Epithelial cell of prostate (primary cell): ENCODE measurements at places on chromosomes 6 and 20.

GRCh38 chr6:10144772-10145171, 270.1 kb downstream of the TFAP2A start:
- DNase-seq = no peak

GRCh38 chr6:129593233-129593564, 116.8 kb downstream of the ARHGAP18 start:
- no peak for DNase-seq

GRCh38 chr6:85240787-85241385, 209.0 kb upstream of the NT5E start:
- no peak for DNase-seq

DNA sequence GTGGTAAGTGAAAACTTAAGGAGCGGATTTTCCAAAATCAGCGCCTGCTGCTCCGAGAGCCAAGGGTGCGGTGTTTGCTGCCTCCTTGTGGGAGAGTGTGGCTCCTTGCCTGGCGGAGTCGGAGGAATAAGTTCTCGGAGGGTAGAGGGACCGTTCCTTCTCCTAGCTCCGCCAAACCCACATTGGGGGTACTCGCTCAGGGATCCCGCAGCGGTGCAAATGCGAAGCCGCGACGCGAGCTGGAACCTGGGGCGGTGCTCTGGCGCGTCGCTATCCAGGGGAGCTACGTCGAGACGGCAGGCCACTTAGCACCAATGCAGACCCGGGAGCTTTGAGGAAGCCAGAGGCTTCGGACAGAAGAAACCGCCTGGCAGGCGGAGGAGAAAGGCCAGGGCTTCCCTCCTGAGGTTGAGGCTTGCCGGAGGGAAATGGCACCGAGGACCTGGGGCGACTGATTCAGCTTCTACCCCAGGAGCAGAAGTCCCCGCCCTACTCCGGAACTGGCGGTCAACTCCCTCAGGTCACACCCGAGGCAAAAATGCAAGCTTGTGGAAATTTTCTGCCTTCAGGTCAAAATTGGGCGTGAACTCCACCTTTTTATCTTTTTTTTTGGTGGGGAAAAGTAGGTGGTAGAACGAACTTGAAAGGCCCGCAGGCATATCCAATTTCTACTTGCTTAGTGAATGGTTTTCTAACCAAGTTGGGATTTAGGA, 5.7 kb upstream of the DDX43 start:
- DNase-seq = no peak
